Tongue (tissue), 3 donors: ENCODE measurements at places on chromosomes 12 and 14. TPM values are rescaled to one million over a fixed set of nuclear protein-coding genes. Genes with fewer than 3 reads are reported as not detected.

IGFBP6 gene
- 251 TPM for total RNA-seq

HRK gene
- total RNA-seq: 0.21 TPM

SYNDIG1L gene
- total RNA-seq: not detected

OTOGL gene
- 0.41 TPM for total RNA-seq

CELA1 gene
- total RNA-seq: not detected

KERA gene
- total RNA-seq: 81.0 TPM

LTB4R gene
- total RNA-seq: 8.8 TPM

SUSD6 gene
- 27.2 TPM for total RNA-seq

KLRF1 gene
- 0.51 TPM for total RNA-seq
